ENCODE measurements at places on chromosomes 12 and 14.
A peak's percentile ranks its signal among the peaks of the same experiment; 100 is the strongest.

GRCh38 chr12:69512820-69513219 is 42.6 kb downstream of the FRS2 start:
- no peaks in the 10 kb centered on the region for H3K27me3 ChIP-seq
- peaks cover 28% of the 10 kb centered on the region for H3K4me1 ChIP-seq
- no peak overlapping the region for H3K27ac ChIP-seq
- DNase-seq: no peak
- H3K36me3 ChIP-seq: no peaks in the 10 kb centered on the region

DNA sequence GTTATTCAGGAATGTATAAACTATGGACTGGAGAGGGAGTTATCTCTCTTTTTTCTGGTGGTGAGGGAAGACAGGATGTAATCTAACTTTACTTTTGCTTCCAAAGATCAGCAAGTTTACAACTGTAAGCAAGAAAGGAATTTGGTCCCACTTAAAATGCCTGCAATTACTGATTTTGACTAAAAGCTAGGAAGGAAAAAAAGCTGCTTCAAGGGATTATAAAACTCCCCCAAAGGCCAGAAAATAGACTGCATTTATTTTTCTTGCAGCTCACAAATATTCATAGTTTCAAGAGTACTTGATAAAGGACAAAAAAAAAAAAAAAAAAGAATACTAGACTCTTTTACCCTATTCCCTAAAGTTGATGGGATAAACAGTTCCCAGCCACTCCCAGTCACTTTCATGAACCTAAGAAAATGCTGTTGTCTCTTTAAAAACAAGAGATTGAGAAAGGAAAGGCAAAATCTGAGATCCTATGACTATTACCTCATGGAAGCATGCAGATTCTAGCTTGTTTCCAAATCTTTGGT is 128.7 kb upstream of the BMP4 start:
- no peak overlapping the region for H3K4me3 ChIP-seq
- no peak for DNase-seq
- H3K27ac ChIP-seq: no peak overlapping the region
- H3K36me3 ChIP-seq: no peaks in the 10 kb centered on the region

DNA sequence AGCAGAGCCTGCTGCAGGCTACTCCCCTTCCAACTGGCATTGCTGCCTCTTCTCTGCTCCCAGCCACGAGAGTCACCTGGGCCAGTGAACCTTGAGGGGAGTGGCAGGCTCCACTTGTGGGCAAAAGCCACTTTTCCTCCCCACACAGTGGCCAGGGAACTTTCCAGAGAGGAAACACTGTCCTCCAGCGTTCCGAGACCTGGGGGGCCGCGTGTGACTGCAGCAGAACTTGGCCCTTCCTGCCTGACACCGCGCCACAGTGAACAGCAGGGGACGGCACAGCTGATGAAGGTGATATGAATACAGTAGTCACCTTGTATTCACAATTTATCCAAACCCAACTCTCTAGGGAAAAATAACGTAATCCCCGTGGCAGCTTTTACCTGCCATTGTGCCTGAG is 114.9 kb downstream of the PIWIL1 start:
- no peak overlapping the region for H3K4me3 ChIP-seq
- DNase-seq: no peak
- H3K27me3 ChIP-seq: no peaks in the 10 kb centered on the region
- H3K4me1 ChIP-seq: no peaks in the 10 kb centered on the region

DNA sequence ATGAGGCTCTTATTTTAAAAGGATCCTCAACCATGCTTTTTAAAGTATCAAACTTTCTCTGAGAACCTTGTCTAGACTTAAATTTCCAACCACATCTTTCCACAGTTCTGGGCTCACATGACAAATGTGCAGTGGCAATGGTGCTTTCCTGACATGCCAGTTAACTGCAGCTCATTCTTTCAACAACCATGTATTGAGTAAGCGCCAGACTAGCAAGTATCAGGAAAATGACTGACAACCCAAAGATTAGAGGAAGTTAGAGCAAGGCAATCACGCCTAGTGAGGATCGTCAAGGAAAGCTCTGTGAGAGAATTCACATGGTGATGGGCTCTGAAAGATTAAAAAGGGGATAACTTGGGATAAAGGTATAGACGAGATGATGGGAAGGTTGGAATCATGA is 35.8 kb downstream of the FLVCR2 start:
- no peak overlapping the region for H3K4me3 ChIP-seq
- H3K27me3 ChIP-seq: no peaks in the 10 kb centered on the region
- H3K4me1 ChIP-seq: peaks cover 73% of the 10 kb centered on the region

DNA sequence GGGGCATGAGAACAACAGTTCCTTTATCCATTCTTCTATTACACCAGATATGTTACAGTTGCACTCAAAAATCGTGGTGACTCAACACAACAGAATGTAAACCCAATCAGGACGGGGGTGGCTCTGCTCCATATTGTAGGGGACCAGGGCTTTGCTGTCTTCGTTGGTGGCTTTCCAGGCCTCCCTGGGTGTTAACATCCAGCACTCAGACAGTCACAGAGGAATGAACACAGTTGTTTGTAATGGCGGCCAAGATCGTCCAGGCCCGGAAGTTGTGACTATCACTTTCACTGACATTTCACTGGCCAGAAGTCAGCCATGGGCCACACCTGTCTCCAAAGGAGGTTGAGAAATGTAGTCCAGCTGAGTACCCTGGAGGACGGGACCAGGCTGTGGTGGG is 204.1 kb downstream of the CACNA1C start:
- no peak for DNase-seq
- H3K4me1 ChIP-seq: no peaks in the 10 kb centered on the region
- no peak overlapping the region for H3K4me3 ChIP-seq
- H3K27me3 ChIP-seq: no peaks in the 10 kb centered on the region

- H3K36me3 ChIP-seq: peaks cover 6% of the 10 kb centered on the region
- no peaks in the 10 kb centered on the region for H3K4me1 ChIP-seq
- no peaks in the 10 kb centered on the region for H3K27me3 ChIP-seq
- no peak for DNase-seq
- no peak overlapping the region for H3K27ac ChIP-seq
Observed at GRCh38 chr14:69137416-69137815, 15.5 kb downstream of the DCAF5 start.

DNA sequence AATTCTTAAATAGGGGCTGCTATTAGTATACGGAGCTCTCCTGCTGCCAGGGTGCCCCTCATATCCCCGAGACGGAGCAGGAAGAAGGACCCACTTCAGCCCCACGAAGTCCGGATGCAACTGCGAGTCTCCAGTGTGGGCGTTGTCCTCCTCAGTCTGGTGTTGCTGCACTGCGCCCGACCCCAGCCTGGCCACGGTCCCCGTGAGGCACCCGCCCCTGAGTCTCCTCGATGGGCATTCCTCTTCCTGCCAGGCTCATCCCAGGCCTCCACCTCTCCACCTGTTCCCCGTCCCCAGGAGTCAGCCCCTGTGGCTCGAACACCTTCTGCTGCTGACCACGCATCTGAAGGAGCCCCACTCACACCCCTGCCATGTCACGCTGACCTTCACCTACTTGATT is 68.1 kb upstream of the SFSWAP start:
- no peak for DNase-seq
- H3K4me3 ChIP-seq: no peak overlapping the region
- no peaks in the 10 kb centered on the region for H3K27me3 ChIP-seq

- no peak overlapping the region for H3K4me3 ChIP-seq
- H3K4me1 ChIP-seq: no peaks in the 10 kb centered on the region
- no peak for DNase-seq
- no peaks in the 10 kb centered on the region for H3K36me3 ChIP-seq
Observed at GRCh38 chr12:79295572-79295971, 395.2 kb downstream of the PAWR start.

- no peak overlapping the region for H3K27ac ChIP-seq
- H3K27me3 ChIP-seq: no peaks in the 10 kb centered on the region
- DNase-seq: no peak
- H3K4me1 ChIP-seq: no peaks in the 10 kb centered on the region
- no peak overlapping the region for H3K4me3 ChIP-seq
- no peaks in the 10 kb centered on the region for H3K36me3 ChIP-seq
Observed at GRCh38 chr14:91068642-91069041, 8.2 kb upstream of the RPS6KA5 start.

- H3K4me1 ChIP-seq: peaks cover 10% of the 10 kb centered on the region
- H3K36me3 ChIP-seq: no peaks in the 10 kb centered on the region
- peak overlapping the region; percentile 64 for H3K4me3 ChIP-seq
- H3K27ac ChIP-seq: peak overlapping the region; percentile 62
- no peaks in the 10 kb centered on the region for H3K27me3 ChIP-seq
Observed at GRCh38 chr12:109154451-109155438, 38.4 kb downstream of the ACACB start.

- DNase-seq: no peak
- H3K27me3 ChIP-seq: no peaks in the 10 kb centered on the region
- H3K4me3 ChIP-seq: no peak overlapping the region
- H3K4me1 ChIP-seq: no peaks in the 10 kb centered on the region
- no peaks in the 10 kb centered on the region for H3K36me3 ChIP-seq
- H3K27ac ChIP-seq: no peak overlapping the region
Observed at GRCh38 chr14:65478596-65478995, 66.1 kb downstream of the FUT8 start.

- H3K4me1 ChIP-seq: no peaks in the 10 kb centered on the region
- no peak overlapping the region for H3K27ac ChIP-seq
- no peak overlapping the region for H3K4me3 ChIP-seq
- no peaks in the 10 kb centered on the region for H3K27me3 ChIP-seq
- DNase-seq: no peak
Observed at GRCh38 chr14:100810861-100811461, 15.0 kb upstream of the MEG3 start.

DNA sequence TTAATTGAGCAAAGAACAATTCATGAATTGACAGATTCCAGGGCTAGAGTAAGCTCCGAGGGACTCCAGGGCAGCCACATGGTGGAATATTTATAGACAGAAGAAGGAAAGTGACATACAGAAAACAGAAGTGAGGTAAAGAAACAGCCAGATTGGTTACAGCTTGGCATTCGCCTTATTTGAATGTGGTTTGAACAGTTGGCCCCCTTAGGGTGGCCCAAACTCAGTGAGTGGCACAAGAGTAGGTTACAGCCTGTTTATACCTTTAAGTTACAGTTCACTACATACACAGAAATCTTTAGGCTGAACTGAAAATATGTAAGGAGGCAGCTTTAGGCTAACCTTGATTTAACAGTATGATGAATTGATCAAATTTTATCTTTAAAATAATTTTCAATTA is 174.5 kb upstream of the CNOT2 start:
- no peak for DNase-seq
- H3K4me1 ChIP-seq: peaks cover 7% of the 10 kb centered on the region
- no peaks in the 10 kb centered on the region for H3K27me3 ChIP-seq
- no peak overlapping the region for H3K4me3 ChIP-seq
- H3K36me3 ChIP-seq: no peaks in the 10 kb centered on the region

DNA sequence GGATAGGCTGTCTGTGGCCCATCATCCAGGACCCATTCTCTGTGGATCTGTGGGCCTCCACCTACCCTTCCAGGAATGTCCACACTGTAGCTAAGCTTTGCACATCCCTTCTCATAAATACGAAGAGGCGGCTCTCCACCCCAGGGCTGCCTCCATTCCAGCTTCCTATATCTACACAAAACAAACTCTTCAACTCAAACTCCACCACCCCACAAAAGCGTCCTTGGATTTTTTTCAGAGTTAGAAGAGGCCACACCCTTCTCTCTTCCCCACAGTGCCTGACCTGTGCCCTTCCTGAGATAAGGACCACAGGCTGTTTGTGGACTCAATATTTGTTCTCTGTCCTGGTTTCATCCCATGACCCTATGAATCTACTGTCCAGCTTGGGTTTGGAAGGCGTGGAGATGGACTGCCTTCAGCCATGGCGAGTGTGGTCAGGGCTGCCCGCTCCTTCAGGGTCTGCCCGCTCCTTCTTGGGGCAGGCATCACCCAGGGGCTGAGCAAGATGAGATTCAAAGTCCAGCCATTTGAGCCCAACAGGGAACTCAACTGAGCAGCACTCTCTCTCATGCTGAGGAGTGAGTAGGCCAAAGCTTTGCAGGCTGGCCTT is 13.0 kb upstream of the SERPINA12 start:
- no peak overlapping the region for H3K4me3 ChIP-seq
- H3K27ac ChIP-seq: no peak overlapping the region
- DNase-seq: no peak
- no peaks in the 10 kb centered on the region for H3K27me3 ChIP-seq
- H3K36me3 ChIP-seq: no peaks in the 10 kb centered on the region

DNA sequence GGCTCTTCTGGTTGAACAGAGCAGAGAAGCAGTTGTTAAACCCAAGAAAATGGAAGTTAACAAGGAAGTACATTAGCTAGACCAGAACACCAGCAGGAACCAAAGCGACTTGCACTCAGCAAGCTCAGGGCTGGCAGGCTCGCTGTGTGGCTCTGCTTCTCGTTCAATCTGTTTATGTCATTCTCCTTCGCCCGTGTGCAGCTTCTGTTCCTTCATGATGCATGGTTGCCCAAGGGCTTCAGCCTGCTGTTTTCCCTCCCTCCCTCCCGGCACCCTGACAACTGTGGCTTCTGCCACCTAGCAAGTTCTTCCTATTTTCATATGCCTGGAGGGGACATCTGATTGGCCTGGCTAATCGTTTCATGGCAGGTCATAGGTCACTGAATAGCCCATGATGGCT is 25.3 kb downstream of the PIGH start:
- H3K4me3 ChIP-seq: no peak overlapping the region
- DNase-seq: no peak
- no peaks in the 10 kb centered on the region for H3K27me3 ChIP-seq

GRCh38 chr12:116621194-116621593 is 62.0 kb downstream of the MAP1LC3B2 start:
- no peak for DNase-seq
- no peaks in the 10 kb centered on the region for H3K4me1 ChIP-seq
- no peak overlapping the region for H3K27ac ChIP-seq
- no peak overlapping the region for H3K4me3 ChIP-seq

DNA sequence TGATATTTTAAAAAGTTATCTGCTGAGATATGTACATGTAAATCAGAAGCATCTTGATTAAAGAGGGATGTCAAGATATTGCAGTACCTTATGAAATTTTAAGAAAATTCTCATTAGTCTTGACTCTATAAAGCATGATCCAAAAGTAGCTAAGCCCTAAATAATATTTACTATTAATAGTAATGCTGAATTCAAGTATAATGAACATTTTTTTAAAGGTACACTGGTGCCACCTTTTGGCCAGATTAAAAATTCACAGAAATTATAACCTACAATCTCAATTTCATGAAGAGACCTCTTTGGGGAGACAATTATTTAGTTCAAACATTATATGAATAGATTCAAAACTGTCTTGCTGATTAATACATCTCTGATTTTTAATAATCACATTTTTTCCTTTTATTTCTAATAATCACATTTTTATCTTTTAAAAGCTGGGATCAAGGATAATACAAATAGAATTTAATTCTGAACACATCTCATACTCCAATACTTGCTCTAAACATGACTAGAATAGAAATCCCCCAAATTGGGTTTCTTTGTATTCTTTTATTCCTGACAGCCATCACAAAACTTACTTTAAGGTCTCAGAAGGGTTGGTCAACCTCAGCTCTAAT is 13.4 kb downstream of the AKAP5 start:
- H3K27me3 ChIP-seq: no peaks in the 10 kb centered on the region
- H3K27ac ChIP-seq: no peak overlapping the region
- H3K4me1 ChIP-seq: no peaks in the 10 kb centered on the region
- H3K4me3 ChIP-seq: no peak overlapping the region
- peaks cover 9% of the 10 kb centered on the region for H3K36me3 ChIP-seq
- DNase-seq: no peak

- H3K4me1 ChIP-seq: no peaks in the 10 kb centered on the region
- no peaks in the 10 kb centered on the region for H3K27me3 ChIP-seq
- no peak overlapping the region for H3K4me3 ChIP-seq
- no peak overlapping the region for H3K27ac ChIP-seq
- H3K36me3 ChIP-seq: no peaks in the 10 kb centered on the region
Observed at GRCh38 chr14:80434574-80435321, 223.4 kb upstream of the DIO2 start.

- H3K4me1 ChIP-seq: peaks cover 24% of the 10 kb centered on the region
- no peak for DNase-seq
- no peak overlapping the region for H3K4me3 ChIP-seq
- H3K27me3 ChIP-seq: no peaks in the 10 kb centered on the region
- H3K36me3 ChIP-seq: peaks cover 16% of the 10 kb centered on the region
Observed at GRCh38 chr12:19485240-19485639, 45.9 kb downstream of the AEBP2 start.
